ENCODE measurements at places on chromosomes 13 and 19. TPM values are rescaled to one million over a fixed set of nuclear protein-coding genes. Genes with fewer than 3 reads are reported as not detected.

DNA sequence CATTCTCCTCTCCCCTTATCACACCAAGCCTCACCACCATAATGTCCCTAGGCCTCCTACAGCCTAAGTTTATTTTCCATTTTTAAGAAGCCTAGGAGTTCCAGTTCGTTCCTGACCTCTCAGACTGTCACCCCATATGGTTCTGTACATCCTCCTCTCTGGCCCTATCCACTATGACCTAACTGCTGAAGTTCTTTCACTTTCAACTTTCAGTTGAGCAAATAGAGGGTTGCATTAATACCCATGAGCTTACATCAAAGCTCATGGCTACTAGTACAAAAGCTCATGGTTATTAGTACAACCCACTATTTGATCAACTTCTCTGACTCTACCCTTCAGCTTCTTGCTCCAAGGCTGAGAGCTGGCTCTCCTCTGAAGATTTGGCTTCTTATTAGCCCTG is 72.9 kb downstream of the FGF14 start:
- H3K27me3 ChIP-seq = no peaks in the 10 kb centered on the region
- no peaks in the 10 kb centered on the region for H3K36me3 ChIP-seq
- no peaks in the 10 kb centered on the region for H3K4me1 ChIP-seq
- H3K4me3 ChIP-seq = no peak overlapping the region
- no peak for DNase-seq

DNA sequence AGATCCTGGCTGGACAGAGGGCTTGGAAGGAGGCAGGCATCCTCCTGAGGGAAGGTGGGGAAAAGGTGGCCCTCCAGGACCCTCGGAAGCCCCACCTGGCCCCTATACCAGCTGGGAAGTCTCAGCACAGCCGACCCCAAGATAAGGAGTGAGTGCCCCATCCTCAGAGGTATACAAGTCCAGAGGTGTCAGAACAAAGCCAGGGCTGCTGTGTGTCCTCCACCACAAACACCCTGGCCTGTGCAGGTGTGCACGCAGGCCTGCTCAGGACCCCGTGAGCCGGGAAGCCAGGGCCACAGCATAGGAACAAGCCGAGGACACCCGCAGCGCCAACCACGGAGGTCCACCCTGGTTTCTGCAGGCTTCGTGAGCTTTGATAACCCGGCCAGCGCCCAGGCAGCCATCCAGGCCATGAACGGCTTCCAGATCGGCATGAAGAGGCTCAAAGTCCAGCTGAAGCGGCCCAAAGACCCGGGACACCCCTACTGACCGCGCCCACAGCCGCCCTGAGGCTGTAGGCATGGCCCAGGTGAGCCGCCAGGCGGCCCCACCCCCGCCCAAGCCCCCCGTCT is 68.6 kb downstream of the CELF5 start:
- no peaks in the 10 kb centered on the region for H3K36me3 ChIP-seq
- H3K27ac ChIP-seq = no peak overlapping the region

DNA sequence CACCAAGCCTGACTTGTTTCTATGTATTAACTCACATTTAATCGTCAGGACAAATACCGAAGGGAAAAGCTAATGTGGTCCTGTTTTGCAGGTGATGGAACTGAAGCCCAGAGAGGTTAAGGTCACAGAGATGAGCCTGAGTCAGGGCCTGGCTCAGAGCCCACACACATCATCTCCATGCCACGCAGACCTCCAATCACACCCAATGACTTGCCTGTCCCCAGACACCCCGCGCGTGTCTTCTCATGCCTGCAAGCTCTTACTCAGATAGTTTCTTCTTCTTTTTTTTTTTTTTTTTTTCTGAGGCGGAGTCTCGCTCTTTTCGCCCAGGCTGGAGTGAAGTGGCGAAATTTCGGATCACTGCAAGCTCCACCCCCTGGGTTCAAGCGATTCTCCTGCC is 16.4 kb downstream of the SIX5 start:
- no peak overlapping the region for H3K4me3 ChIP-seq
- no peak overlapping the region for H3K27ac ChIP-seq
- no peaks in the 10 kb centered on the region for H3K4me1 ChIP-seq
- DNase-seq = no peak

DNA sequence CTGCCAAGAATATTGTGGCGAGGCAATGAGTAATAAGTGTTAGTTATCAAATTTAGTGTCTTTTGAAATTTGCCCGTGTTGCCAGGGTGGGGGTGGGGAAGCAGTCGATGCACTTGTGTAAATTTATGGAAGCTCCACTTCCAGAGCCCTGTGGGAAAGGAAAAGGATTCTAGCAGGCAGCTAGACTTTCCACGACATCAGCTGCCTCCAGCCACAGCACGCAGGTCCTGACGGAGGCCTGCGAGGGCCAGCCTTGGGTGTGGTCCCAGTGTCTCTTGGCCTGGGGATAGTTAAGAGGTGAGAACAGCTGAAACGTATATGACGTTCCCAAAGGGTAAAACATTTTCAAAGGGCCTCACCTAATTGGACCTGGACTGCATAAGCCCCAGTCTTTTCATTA is 433.0 kb downstream of the TSHZ3 start:
- H3K4me3 ChIP-seq = no peak overlapping the region
- no peak overlapping the region for H3K27ac ChIP-seq
- no peaks in the 10 kb centered on the region for H3K27me3 ChIP-seq
- DNase-seq = no peak

Gene KLHL1
- not detected for total RNA-seq
